Stimulated activated CD8-positive, alpha-beta memory T cell treated with anti-CD3 and anti-CD28 coated beads, Interleukin-4, amount 100 ng/mL, for 1 hour (primary cell): ENCODE measurements at places on chromosomes 12 and 14.

GRCh38 chr14:32509632-32510187 lies 180.6 kb downstream of the AKAP6 start:
- no peak for DNase-seq

DNA sequence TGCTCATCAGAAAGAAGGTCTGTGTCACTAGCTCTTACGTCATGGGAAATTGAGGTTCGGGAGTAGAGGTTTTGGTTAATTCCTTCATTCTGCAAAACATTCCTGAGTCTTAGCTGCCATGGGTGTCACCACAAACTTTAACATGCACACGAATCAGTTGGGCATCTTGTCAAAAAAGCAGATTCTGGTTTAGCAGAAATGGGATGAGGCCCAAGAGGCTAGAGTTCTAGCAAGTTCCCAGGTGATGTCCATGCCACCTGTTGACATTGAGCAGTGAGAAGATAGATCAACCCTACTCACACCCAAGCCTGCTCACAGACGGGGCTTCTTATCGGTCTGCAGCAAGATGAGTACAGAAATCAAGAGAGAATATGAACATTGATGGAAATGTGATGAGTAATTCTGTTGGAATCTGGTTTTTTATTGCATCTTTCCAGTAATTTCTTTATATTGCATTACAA lies 11.7 kb upstream of the RIN3 start:
- no peak for DNase-seq

DNA sequence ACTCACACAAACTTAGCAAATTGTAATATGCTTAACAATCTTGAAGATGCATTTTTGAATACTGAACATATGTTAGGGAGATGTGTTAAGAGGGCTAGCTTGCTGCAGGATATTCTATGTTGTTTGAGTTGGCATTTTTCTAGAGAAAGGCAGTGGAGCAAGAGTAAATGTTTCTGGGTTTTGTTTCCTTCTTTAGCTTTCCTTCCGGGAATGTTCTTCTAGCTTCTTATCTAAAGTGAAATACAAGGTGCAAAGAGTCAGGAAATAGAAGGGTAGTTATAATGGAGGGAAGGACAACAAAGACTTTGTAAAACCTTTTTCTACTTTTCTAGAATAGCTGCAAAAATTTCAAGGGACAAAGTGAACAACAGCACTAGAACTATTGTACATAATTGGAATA lies 77.6 kb upstream of the KCNH3 start:
- DNase-seq, result no peak

- DNase-seq, result no peak
Measured at GRCh38 chr14:22386924-22387775, 201.9 kb downstream of the DAD1 start.

DNA sequence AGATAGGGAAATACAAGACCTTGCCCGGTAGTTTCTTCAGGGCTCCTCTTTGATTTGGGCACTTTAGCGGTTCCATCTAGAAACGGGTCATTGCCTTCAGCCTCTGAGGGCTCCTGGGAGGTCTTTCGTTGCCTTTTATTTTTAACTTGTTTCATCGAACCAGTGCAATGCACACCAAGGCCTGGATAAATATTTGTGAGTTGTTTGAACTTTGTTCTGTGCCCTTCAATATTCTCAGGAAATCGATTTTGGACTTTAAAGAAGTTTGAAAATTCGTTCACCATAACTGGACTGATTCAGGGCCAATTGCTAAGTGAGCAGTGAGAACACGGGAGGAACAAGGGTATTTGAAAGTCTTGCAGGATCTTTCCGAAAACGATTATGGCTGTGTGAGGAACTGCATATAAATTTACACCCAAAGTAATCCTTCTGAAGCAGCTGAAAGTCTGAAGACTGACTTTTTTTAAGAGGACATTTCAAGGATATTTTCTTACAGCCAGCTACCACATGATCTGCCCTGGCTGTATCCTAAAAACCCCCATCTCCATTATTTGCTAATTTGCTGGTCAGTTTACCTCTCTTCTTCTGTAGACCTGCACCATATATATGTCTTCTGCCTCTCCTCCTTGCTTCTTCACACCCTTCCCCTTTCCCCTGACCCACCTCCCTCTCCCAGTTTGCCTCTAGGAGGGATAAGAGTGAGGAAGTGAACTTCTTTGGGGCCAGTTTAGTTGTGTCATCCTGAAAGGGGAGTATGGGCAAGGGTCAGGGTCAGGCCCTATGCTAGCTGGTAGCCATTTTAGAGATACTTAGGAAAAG lies 8.0 kb downstream of the DUSP6 start:
- DNase-seq, result no peak

- DNase-seq, result no peak
Measured at GRCh38 chr12:105026411-105026810, 40.3 kb downstream of the NOPCHAP1 start.

DNA sequence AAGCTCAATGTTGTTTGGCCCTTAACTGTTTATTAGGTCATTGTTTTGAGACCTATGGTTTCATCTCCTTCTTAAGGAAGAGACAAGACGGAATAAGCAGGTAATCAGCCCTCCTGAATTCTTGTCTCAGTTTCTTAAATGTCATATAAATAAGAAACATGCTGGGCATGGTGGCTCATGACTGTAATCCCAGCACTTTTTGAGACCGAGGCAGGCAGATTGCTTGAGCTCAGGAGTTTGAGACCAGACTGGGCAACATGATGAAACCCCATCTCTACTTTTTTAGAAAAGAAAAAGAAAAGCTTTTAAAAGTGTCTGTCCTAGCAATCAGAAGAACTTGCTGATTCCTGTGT lies 5.1 kb downstream of the MTRFR start:
- no peak for DNase-seq

DNA sequence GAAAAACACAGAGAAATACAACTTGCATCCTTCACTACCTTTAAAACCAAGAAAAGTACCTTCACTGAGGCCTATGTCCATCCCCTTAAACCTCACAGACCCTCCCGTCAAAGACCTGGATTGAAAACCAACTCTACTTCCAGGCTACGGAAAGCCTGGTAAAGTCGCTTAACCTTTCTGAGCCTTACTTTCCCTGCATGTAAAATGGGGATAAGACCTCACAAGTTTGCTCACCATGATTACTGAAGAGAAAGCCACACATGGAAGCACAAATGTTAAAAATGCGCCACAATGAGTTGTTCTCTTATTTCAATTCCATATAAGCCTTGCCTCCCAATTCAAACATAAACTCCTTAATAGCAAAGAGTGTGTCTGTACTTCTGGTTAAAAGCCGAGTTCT lies 8.4 kb downstream of the ACTN1 start:
- DNase-seq, result no peak

DNA sequence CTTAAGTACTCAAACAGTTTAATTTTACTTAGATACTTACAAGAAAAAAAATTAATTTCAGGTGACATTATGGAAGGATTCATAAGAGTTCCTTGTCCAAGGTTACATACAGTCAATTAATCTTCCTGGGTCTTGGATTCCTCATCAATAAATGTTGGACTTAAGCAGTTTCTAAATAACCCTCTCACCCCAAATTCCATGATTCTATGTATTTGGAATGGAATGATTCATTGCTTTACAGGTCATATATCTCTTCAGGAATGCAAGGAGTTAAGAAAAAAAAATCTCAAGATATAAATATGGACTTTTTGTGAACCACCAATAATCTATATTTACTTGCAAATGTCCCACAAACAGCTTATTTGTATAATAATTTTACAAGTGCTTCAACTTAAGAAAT lies 84.2 kb upstream of the BMP4 start:
- DNase-seq, result no peak

DNA sequence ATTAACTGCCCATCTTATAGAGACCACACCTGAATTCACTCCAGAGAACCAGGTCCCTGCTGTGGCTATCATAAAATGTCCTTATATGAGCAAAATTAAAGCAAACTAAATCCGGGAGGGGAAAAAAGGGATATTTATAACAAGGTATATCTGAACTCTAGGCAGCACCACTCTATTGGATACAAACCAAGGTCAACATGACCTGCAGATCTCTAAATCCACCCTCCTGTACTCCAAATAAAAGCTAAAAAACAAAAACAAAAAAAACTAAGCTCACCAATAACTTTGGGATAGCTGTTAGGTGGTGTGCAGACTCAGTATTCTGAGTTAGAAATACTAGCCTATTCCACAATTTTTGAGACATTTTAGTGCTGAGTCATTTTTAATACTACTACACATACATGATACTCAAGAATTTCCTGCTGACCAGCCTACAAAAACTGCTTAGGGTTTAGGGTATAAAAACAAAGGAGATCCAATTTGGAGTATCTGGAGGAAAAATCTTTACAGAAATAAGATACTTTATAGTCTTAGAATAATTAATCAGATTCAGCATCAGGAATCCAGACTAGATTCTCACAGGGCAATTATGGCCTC lies 46.6 kb upstream of the LTBP2 start:
- no peak for DNase-seq

- no peak for DNase-seq
Measured at GRCh38 chr12:75337905-75338304, 3.4 kb downstream of the GLIPR1L1 start.

- no peak for DNase-seq
Measured at GRCh38 chr14:61672796-61673195, 22.5 kb upstream of the HIF1A start.

GRCh38 chr12:115354007-115354890 lies 670.3 kb upstream of the TBX3 start:
- no peak for DNase-seq

GRCh38 chr12:106987846-106988245 lies 900 bp upstream of the MTERF2 start:
- no peak for DNase-seq

DNA sequence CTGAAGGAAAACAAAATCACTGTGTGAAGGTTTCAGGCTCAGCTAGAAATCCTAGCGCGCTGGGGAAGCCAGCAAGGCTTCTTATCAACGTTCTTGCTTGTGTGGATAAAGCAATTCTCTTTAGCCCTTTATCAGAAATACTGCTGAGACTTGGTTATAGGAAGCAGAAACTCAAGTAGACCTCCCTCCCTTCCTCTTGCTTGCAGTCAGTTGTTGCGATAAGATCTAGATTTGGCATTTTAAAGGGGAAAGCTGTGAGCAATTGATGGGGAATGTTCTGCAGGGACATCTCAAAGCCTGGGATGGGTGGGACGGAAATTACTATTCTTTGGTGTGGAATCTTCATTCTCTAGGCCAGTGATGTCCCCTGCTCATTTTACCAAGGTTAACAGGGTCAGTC lies 76.4 kb upstream of the ANO4 start:
- DNase-seq, result no peak

- no peak for DNase-seq
Measured at GRCh38 chr14:21275261-21275858, 4.5 kb upstream of the RPGRIP1 start.

DNA sequence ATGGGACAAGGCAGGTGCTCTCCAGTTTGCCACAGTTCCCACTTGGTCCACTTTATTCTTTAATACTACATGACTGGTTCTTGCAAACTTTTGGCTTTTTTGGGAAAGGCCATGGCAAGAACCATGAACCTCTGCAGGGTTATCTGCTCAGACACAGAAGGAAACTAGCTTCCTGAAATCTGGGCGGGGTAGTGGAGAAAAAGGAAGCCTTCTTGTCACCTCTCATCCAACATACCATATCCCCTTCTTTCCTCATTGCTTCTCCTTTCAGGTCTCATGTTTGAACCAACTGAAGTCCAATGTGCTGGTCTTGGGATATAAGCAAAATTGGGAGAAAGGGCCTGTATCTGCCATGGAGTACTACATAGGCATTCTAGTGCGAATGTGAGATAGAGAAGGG lies 5.5 kb upstream of the KLHL33 start:
- DNase-seq, result no peak

- no peak for DNase-seq
Measured at GRCh38 chr12:29103539-29103974, 45.5 kb upstream of the FAR2 start.

DNA sequence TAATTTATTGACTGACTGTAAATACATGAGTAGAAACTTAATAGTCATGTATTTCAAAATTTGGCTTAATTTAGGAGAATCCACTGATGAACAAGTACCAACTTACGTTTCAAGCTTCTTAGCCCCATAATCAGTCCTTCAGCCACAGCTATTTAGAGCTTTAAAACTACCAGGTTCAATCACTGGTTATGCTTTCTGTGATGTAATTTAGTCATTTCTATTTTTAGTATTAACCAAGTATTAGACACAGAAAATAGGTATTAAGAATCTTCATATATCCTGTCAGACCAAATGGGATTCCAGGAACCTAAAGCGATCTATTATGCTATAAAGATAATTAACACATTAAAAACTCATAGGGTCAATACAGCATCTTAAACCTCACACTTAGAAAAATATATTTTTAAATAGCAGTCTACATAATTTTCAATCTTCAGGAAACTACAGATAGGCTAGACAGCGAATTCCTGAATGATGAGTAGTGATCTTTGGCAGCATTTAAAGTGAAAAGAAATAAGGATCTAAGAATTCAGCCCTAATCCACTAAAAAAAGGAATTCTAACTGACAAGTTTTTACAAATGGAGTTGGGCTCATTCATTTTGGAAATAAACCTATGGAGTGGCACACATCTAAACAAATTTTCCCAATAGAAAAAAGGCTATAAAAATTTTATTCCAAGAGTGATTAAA lies 51.5 kb downstream of the ZC3H14 start:
- DNase-seq, result no peak

DNA sequence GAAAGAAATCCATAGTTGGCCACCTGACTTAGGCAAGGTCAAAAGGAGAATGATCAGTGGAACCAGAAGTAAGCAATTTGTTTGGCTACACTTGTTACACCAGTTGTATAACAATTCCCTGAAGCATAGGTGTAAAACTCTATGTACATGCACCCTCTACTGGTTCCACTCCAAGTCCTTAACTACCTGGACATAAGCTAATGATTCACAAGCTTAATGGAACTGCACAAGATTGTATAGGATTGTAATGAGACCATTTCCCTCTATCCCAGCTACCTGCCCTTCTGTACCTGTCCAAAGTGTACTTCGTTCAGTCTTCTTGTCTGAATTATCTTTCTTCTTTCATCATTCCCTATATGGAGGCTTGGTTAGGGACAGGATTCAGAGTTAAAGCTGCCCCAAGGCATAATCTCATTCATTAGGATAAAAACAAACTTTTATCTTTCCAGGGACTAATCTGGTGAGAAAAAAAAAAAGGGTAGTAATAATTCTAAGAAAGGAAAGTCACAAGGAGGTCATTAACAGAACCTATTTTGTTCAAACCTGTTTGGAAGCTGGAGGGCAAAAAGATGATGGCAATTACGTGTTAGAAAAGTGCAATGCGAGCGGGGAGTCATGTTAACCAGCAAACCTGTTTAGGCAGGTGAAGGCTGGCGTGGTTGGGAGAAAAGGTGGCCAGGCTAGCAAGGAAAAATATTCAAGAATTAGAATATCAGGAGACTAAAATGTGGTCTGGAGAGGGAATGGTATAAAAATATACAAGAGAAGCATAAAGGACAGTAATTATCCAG lies 2.8 kb upstream of the TMEM52B start:
- DNase-seq, result no peak

DNA sequence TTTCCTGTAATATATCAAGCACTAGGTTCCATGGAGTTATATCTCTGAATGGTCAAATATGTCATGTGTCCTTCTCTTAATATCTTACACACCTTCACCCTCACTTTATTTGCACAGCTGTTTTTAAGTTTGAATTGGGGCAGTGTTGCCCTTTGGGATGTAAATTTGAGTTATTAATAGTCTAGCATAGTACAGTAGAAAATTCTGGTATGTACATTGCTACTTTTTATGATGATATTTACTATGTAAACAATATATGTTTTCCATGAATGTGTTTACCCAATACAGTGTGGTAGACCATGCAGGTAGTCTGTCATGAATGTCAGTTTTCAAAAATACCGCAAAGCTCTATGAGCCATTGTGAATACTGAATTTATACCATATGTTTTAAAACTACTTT lies 50.5 kb downstream of the METTL25 start:
- DNase-seq, result no peak
